T-cell (primary cell): ENCODE measurements at places on chromosomes 2 and 18.
A peak's percentile ranks its signal among the peaks of the same experiment; 100 is the strongest.

- no peak for DNase-seq
These were observed 74.8 kb downstream of the NOL10 start for GRCh38 chr2:10614939-10615338.

GRCh38 chr18:71322201-71322600, 1033.4 kb downstream of the SOCS6 start:
- no peak for DNase-seq

- DNase-seq = no peak
These were observed 118.9 kb downstream of the WDR7 start for GRCh38 chr18:56770097-56770496.

DNA sequence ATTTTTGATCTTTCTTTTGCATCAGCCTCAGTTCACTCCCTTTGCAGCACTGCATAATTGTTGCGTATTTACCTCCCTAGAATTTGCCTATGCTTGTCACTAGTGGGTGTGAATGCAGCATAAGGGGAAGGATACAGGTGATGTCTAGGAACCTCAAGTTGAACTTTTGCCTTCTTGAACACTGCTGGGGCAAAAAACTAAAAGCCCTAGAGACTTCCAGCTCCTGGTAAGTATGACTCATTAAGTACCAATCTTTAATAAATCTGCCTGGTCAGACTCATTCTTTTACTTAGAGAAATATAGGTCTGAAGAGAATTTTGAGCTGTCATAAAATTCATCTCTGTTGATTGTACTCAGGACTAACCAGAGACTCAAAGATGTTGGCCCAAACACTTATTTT, 547.3 kb upstream of the FANCL start:
- DNase-seq = no peak

DNA sequence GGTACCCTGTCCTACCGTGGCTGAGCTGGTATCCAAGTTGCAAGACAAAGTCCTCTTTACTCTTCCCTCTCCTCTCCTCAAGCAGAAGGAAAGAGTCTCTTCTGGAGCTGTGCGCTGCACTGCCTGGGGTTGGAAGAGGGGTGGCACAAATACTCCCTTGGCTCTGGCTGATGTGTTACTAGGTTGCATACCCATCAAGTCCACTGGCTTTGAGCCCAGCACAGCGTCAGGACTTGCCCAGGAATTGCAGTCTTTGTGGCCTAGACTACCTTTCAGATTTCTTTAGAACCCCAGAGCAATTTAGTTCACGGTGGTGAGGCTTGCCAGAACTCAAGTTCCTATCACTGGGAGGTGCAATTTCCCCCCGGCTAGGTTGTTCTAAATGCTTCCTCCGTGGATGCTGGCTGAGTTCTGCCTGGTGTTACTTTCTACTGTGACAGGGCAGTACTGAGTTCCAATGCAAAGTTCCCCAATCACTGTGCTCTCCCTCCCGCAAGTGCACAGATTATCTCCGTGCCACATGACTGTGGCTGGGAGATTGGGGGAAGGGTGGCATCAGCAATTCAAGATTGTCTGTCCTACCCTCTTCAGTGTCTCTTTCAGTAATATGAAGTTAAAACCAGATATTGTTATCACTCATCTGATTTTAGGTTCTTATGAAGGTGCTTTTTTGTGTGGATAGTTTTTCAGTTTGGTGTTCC, 13.4 kb downstream of the MYO3B start:
- DNase-seq = no peak

GRCh38 chr18:10660179-10660884, 134.5 kb downstream of the NAPG start:
- no peak for DNase-seq

GRCh38 chr2:101047075-101047766, 45.1 kb downstream of the RPL31 start:
- no peak for DNase-seq

GRCh38 chr2:45282646-45283045, 273.4 kb upstream of the SIX2 start:
- DNase-seq = no peak

- no peak for DNase-seq
These were observed 26.7 kb downstream of the RAB1A start for GRCh38 chr2:65103013-65103715.

GRCh38 chr2:224884188-224884587, 158.1 kb downstream of the DOCK10 start:
- DNase-seq = no peak

DNA sequence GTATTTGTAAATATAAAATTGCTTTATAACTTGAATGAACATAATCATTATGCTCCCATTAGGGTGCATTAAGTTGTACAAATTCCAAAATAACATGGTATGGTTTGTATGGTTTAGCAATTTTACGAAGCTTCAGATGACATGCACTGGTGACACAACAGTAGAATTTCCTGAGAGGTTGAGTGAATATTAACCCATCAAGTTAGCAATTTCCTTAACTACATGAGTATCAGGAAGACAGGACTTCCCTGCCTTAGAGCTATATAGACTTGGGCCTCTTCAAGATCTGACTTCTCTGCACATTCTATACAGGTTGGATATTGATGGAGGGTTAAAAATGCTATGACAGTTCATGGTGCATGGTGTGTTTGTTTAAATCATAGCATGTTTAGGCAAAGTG, 60.2 kb downstream of the ZC3H6 start:
- DNase-seq = no peak

DNA sequence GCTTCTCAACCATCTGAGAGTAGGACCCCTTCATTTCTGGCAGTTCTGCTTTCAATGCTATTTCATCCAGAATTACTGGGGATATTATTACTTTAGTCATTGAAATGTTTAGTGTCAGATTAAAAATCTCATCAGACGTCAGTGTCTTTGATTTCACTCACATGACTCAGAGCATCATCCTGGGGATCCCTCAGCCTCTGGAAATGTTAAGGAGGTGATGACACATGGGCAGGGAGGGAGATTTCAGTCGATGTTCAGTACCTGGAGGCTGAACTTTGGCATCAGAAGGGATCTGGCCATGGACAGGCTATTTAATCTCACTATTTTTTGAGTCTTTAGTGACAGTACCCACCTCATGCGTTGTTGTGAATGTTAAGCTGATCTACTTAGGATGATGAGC, 39.1 kb downstream of the OSBPL6 start:
- DNase-seq = no peak

- DNase-seq = no peak
These were observed 109.4 kb downstream of the KCTD1 start for GRCh38 chr18:26438980-26439379.

DNA sequence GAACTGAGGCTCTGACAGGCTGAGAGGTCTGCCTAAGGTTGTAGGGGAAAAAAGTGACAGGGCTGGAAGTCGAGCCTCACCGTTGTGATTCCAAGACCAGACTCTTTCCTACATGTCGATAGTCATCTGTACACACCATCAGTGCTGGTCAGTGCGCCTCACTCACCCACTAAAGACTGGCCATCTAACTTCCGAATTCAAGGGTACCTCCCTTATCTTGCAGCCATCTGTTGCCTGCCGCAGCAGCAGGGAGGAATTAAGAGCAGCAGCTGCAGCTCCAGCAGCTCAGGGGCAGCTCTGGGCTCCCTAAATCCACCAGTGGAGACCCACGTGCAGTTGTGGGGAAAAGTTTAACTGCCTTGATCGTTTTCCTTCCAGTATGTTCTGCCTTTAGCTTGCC, 32.6 kb upstream of the GPR39 start:
- DNase-seq = no peak

GRCh38 chr2:120617055-120617454, 118.6 kb upstream of the GLI2 start:
- DNase-seq = no peak

DNA sequence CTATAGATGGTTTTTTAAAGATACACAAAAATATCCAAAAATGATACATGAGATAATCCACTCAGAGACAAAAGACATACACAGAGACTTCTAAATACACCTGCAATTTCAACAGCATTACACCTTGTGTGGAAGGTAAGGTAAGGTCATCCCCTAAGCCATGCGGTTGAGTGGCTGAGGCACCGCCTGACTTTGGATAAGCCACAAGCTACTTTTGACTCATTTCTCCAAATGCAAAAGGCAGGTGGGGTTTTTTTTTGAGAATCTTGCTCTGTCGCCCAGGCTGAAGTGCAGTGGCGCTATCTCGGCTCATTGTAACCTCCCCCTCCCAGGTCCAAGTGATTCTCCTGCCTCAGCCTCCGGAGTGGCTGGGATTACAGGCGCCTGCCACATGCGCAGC, 13.1 kb downstream of the AP1S3 start:
- DNase-seq = no peak

GRCh38 chr2:204114295-204115136, 178.0 kb downstream of the ICOS start:
- DNase-seq = no peak

GRCh38 chr2:170411660-170412059, 233.7 kb downstream of the MYO3B start:
- DNase-seq = no peak

GRCh38 chr2:120418174-120418787, 72.3 kb downstream of the INHBB start:
- DNase-seq = no peak

DNA sequence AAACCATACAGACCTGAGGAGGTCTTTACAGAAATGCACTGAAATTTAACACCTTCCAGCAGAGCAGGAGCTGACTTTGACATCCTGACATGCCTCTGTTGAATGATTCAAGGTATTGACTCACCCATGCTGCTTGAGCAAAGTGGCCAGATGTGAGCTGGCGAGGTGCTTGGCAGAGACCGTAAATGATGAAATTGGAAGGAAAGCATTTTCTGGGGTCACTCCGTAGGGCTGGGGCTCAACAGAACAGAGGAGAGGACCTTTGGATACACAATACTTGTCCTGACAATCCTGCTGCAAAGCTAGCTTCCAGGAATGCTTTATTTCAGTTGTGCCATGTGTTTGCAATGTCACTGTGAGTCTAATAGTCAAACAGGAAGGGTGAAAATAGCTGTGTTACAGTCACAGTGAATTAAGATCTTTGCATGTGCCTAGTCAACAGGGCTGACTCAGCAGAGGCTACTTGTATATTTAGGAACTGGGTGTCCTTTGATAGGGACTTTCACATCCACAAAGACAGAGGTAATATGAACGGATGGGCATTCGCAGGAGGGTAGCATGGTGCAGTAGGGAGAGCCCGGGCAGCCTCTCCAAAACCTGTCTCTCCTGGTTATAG, 31.6 kb upstream of the NCK2 start:
- DNase-seq = no peak

DNA sequence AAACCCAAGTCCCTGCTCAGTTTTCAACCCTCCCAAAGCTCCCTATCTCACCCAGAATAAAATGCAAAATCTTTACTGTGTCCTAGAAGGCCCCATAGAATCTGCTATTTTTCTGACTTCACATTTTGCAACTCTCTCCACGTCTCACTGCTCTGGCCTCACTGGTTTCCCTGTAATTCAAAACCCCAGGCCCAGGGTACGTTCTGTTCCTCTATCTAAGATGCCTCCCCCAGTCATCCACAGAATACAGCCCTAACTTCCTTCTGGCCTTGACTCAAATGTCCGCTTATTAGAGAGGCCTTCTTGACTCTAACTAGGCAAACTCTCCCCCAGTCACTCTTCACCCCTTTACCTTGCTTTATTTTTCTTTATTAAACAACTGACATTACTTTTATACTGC, 42.0 kb downstream of the FAM161A start:
- DNase-seq = no peak

GRCh38 chr2:5978131-5978751, 286.1 kb downstream of the SOX11 start:
- no peak for DNase-seq

DNA sequence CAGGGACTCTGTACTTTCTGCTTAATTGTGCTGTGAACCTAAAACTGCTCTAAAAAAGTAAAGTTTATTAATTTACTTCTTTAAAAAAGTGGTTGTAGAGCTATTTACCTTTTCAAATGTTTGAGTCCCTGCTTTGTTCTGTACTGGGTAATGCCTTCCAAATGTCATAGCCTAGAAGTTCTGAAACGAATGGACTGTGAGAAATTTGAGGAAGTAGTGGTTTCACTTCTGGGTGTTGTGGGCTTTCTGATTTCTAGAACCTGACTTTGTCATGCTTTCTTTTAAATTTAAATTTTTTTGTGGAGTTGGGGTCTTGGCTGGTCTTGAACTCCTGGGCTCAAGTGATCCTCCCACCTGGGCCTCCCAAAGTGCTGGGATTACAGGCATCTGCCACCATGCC, 44.6 kb downstream of the SMAD4 start:
- no peak for DNase-seq

- no peak for DNase-seq
These were observed 213.0 kb upstream of the RAB6C start for GRCh38 chr2:129766374-129766993.

DNA sequence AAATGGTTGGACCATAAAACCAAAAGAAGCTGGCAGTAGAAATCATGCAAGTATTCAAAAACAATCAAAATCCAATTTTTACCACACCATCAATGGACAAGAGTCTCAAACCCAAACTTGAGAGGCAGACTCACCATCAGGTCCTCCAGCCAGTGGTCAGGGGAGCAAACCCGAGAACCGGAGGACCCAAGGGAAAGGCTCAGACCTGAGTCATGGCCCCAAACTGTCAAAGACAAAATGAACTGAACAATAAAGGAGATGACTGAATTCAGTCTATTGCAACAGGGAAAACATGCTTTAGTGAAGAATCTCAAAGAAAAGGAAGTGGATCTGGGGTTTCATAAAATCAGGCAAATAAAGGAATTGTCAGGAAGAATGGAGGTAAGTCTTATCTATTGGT, 150.7 kb upstream of the MGAT5 start:
- DNase-seq = no peak

DNA sequence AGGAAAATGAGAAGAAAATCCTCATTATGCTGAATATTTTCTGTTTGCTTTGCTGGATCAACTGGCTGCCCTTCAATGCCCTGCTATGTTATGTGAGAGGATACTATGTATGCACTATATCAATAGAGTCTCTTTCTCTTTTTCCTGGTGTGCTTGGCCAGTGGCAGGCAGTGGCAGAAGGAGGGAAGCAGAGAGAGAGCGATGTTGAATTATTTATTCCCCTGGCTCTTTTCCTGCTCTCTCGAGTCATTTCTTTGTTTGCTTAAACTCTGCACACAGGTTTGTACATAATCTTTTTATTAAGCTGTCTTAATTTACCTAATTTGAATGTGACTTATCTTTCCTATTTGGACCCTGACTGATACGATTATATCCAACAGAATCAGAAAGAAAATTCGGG, 1727.3 kb downstream of the SUCLG1 start:
- no peak for DNase-seq

GRCh38 chr2:174336501-174337336, 2.0 kb downstream of the SP9 start:
- no peak for DNase-seq

GRCh38 chr2:1856475-1856874, 112.2 kb upstream of the PXDN start:
- no peak for DNase-seq

- DNase-seq = no peak
These were observed 251.7 kb downstream of the TSN start for GRCh38 chr2:122007126-122007525.

GRCh38 chr2:112481050-112481527, 867 bp upstream of the TTL start:
- DNase-seq = peak; percentile 75
